ENCODE measurements at places on chromosomes 7 and 10.

- DNase-seq: no peak
These were observed 117.4 kb upstream of the POM121L12 start for GRCh38 chr7:52917982-52918578.

DNA sequence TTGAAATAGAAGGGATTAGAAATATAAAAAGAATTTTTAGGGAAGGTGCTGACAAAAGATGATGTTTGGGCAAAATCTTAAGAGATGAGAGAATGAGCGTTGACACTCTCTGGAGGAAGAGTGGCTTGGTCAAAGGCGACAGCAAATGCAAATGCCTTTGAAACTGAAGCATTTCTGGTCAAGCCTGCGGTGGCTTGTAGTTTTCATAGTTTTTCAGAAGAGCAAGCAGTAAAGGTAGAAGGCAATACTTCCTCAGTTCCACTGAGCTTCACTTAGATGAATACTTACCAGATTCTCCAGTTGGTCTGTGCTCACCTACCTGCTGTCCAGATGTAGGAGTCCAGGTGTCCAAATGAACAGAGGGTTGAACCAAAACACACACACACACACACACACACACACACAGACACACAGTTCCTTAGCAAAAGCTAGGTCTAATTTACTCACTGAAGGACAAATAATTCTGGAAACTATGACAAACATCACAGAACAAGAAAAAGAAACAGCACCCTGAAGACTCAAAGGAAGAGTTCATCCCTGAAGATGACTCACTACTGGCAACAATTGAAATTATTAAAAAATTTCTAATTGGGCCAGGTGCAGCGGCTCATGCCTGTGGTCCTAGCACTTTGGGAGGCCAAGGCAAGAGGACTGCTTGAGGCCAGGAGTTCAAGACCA is 12.1 kb upstream of the STK17A start:
- no peak for DNase-seq

DNA sequence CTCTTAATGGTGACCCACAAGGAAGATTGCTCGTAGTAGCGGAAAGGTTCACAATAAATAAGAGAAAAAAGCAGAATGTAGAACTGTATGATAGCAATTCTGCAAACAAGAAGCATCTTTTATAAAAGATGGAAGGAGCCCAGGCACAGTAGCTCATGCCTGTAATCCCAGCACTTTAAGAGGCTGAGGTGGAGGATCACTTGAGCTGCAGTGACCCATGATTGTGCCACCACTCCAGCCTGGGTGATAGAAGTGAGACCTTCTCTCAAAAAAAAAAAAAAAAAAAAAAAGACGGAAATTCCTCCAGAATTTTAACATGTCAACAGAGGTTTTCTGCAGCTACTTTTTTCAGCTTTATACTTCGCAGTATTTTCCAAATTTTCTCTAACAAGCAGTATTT is 13.2 kb downstream of the GATAD1 start:
- no peak for DNase-seq

GRCh38 chr7:130349911-130350782 is 5.5 kb downstream of the CPA5 start:
- no peak for DNase-seq

GRCh38 chr7:115357703-115357999 is 435.8 kb downstream of the MDFIC start:
- no peak for DNase-seq

DNA sequence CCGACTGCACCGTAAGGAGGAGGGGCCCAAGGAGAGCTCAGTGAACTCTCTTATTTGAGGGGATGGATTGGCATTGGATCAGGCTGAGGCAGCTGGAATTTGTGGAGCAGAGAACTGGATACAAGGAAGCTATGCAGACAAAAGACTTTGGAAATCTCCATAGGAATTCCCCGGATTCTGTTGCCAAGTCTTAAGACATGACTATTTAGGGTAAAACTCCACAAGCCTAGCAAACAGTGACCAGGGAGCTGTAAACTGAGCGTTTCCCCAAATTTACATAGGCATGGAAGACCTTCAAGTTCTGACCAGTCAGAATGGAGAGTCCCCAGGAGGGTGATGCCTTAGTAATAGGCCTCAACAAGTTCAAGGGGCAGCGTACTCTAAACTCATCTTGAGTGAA is 82.5 kb upstream of the PCBD1 start:
- no peak for DNase-seq

- no peak for DNase-seq
These were observed 706.6 kb downstream of the INHBA start for GRCh38 chr7:40996233-40996677.

DNA sequence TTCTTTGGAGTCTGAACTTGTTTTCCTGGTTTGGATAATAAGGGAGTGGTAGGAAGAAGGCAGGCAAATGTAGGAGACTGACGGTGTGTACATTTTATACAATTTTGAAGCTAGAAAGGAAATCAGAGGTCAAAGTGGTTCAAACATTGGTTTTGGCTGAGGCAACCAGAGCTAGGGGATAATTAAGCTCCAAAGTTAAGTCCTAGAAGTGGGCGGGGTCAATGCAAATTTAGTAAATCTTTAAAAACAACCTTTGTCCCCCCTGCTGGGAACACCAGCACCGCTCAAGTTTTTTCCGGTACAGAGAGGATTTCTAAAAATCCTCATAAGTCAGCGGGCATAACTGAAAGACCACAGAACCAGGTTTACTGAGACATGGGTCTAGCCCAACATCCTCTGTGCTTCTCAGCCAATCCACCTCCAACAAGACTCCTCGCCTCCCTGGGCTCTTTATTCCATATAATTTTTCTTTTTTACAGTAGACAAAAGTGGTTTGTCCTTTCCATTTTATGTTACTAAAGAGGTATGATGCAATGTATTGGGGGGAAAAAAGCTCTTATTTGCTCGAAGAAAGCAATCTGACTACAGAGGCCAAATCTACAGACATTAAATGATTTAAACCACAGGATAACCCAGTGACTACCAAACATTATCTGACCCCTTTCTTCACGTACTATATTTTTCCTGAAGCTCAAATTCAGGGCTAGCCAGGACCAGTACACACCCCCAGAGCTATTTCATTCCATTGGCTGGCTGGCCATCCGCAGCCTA is 1.6 kb downstream of the GLUD1 start:
- DNase-seq: no peak

DNA sequence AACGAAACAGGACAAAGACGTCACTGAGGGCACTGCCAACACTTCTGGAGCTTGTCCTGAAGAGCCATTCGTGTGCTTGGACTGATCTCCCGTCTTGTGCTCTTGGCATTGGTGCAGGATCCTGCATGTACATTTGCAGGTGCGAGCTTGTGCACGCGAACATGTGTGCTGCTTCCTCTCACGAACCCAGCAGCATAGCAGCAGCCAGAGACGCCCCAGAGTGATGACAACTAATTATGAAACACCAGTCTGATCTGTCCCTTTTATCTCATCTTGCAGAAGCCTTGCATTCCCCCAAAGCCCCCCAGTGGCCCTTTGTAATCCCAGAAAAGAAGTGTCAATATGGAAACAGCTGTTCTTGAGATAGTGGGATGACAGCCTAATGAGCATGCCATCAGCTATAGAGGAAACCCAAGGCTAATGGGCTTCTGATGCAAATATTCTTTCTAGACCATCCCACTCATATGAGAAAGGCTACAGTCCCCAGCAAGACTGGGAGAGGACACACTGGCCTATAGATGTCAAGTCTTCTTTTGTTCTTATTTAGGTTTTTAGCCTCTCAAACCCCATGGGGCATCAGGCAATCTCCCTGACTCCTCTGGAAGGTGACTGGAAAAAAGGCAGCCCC is 310.6 kb downstream of the FRMD4A start:
- DNase-seq: no peak

DNA sequence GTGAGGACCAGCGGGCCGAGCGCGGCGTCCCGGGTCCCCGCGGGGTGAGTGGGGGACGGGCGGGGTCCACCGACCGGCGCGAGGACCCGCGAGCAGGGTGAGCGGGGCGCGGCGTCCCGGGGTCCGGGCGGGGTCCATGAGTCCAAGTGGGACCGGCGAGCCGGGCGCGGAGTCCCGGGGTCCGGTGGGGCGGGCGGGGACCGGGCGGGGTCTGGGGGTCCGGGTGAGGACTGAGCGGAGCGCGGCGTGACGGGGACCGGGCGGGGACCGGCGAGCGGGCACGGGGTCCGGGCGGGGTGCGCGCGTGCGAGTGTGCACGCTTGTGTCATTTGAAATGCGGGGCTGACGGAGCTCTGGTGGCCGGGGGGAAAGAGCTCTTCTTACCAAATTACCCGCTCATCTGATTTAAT is 765 bp downstream of the CELF2 start:
- DNase-seq: no peak

DNA sequence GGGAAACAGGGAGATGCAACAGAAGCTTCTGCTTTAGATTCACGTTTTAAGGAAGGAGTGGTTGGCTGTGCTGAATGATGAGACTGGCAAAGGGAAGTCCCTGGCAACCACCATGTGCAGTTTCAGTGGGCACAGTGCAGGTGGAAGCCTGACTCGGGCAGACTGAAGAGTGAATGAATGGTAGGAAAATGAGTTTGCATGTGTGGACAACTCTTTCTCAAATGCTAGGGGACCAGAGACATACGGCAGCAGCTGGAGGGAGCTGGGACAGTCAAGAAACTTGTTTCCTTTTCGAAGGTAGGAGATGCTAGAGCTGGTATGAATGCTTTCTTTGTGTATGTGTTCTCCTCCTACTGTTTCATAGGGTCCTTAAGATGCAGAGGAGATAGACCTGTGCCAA is 29.0 kb downstream of the PODXL start:
- DNase-seq: no peak

- DNase-seq: no peak
These were observed 61.0 kb upstream of the DUSP5 start for GRCh38 chr10:110436554-110437350.

- no peak for DNase-seq
These were observed 3.3 kb upstream of the THSD7A start for GRCh38 chr7:11835260-11835659.

DNA sequence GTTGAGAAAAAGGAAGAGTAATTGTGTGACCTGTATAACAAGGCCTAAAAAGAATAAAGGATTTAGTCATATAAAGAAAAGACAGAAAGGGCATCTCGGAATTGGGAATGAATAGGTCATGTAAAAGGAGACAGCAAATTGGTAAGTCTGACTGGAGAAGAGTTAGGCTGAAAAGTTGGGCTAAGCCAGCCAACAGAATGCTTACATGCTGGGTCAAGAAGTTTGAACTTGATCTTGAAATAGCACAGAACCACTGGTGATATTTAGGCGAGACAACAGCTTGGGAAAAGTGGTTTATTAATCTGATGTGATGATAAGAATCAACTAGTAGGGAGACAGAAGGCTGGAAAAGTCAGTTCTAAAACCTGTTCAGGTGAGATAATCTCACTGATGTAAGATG is 4.8 kb downstream of the IDE start:
- no peak for DNase-seq

DNA sequence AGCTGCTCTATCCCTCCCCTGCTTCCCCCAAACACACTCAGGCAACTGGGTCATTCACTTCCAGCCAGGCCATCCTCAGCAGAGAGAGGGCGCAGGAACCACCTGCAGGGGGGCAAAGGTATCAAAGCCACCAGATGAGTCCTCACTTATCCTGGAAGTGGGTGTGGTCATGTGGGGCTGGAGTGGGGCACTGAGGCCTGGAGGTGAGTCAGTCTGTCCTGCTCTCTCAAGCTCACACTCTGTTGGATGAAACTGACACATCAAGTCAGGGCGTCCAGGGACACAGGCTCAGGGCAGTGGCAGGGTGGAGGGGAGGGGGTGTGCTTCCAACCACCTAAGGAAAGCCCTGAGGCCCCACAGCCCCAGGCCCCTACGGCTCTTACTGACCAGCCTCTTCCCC is 8.0 kb upstream of the ELFN1 start:
- no peak for DNase-seq

DNA sequence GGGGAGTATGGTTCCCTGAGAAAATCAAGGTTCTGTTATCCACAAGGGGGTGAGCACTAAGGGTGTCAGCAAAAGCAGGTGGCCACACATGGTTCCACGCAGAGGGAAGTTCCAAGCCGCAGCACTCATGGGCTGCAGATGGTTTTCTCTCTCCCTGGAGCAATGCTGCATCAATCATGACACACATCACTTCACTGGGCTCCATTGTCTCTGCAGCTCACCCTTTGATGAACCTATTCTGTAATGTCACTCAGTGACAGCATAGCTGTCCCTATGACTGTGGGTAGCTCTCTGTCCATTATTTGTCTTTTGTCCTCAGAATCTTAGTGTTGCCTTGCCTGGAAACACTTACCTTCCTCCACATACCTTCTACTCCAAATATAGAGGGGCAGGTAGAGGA is 34.8 kb downstream of the LRRC18 start:
- DNase-seq: no peak

DNA sequence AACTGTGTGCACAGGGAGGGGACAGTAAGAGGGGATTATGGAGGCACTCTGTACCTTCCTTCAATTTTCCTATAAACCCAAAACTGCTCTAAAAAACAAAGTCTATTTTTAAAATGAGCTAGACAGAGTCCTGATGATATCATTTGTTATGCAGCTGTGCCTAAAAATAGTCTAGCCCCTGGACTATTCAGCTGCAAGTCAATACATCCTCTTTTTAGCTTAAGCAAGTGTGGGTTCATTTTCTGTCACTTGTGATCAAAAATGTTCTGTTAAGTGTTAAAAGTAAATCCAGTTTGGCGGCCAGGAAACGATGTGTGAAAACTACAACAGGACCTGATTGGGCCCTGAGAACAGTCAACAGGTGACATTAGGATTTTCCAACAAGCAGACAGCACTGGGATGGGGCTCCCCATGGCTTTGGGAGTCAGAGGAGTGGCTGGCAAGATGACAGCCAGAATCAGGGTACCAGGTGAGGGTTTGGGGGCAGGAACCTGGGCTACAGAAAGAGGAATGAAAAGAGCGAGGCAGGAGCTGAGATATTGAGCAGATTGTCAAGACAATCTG is 33.9 kb downstream of the FAM107B start:
- no peak for DNase-seq

DNA sequence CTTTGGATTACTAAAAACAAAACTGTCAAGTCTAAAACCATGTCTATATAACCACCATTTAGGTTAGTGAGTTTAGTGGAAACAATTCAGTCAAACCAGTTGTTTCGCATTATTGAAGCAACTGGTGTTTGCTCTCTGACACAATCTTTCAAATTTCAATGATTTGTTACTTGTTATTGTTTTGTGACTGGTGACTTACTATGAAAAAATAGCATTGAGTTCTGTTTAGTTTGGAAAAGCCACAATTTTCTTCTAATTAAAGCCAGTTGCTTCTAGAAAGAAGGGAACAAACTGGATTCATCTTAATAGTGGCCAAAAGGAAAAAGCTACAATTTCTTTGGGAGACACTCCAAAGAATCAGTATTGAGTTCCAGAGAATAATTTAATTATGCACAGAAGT is 30.4 kb downstream of the LAMB4 start:
- DNase-seq: no peak

GRCh38 chr10:112535531-112535951 is 88.5 kb downstream of the VTI1A start:
- no peak for DNase-seq
